ENCODE measurements at places on chromosomes 5 and 9. TPM values are rescaled to one million over a fixed set of nuclear protein-coding genes. Genes with fewer than 3 reads are reported as not detected.

Gene SLC2A8
- 7.0 TPM for total RNA-seq

- DNase-seq: no peak
Observed at GRCh38 chr9:91477106-91477505, 53.5 kb upstream of the NFIL3 start.

DNA sequence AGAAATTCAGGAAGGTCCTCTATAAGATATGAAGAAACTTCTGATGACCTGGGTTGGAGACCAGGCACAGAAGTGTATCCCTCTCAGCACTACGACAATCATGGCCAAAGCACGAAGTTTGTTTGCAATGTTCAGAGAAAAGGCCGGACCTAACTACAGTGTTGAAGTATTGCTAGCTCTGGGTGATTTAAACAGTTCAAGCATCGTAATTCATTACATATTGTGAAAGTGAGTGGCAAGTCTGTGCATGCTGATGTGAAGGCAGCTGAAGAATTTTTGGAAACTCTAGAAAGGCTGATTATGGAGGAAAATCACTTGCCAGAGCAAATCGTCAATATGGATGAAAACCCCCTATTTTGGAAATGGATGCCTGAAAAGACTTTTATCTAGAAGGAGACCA, 67.2 kb upstream of the PANK3 start:
- DNase-seq: peak; percentile 91

DNA sequence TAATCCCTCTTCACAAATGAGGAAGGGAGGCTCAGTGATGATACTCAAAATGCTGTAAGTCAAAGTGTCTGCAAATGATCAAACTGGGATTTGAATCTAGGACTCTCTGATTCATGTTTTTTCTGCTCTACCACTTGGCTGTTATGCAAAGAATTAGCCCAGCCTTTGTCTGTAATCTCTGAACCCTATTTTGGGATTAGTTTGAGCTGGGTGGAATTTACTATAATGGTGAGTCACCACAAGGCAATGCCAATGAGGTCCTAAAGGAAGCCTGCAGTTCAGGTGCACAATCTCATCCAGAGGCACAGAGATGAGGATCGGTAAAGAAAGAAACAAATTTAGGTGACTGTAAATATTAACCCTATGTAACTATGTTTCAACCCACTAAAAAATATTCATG, 29.2 kb downstream of the RFK start:
- DNase-seq: peak; percentile 88

DNA sequence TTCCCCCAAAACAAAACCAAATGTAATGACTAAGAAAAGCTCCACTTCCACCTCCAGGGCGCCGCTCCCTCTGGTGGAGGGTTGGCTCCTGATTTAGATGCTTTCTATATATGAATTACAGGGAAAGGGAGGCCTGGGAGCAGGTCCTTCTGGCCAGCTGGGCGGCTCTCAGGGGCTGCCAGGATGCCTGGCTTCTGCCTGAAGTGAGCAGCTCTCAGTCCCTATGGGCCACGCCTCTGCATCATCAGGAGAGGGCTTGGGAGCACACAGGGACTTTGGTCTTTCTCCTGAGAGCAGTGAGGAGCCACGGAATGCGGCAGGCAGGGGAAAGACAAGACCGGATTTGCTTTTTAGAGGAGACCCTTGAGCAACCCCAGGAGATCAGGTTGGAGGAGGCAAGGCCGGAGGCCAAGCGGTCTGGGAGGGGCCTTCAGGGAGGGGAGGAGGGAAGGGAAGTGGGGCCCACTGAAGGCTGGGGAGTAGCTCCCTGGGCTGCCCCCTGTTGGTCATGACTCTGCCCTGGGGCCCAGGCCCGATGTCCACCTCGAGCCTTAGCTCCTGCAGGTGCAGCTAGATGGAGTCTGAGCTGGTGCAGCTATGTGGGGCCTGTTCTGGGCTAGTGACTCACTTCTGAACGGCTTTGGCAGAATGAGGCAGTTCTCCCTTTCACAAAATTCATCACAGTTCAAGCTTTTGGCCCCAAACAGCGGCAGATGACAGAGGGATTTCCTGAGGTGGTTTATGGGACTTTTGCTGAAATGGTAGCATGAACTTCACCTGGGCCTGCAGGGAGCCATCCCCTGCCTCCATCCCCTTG, 11.3 kb upstream of the GRHPR start:
- DNase-seq: no peak
